Brain (organoid and tissue), 16 donors: ENCODE measurements at places on chromosomes 6 and 20. TPM values are rescaled to one million over a fixed set of nuclear protein-coding genes. Genes with fewer than 3 reads are reported as not detected.

DNA sequence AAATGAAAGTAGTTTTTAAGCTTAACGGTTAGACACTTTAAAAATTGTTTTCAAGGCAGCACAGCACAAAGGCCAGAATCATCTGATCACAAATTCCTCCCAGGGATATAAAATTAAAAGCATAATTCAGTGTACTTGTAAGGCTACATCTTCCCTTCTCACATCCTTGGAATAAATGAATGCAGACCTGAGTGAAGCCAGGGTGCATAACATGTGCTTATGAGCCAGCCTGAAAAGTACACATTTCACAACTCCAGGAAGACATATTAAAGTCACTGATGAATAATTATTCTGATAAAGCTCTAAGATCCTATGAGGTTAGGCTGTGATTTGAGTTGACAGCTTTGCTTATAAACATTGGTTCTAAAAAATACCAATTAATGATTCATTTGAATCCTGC, 163.6 kb downstream of the BTBD9 start:
- DNase-seq = no peak

DNA sequence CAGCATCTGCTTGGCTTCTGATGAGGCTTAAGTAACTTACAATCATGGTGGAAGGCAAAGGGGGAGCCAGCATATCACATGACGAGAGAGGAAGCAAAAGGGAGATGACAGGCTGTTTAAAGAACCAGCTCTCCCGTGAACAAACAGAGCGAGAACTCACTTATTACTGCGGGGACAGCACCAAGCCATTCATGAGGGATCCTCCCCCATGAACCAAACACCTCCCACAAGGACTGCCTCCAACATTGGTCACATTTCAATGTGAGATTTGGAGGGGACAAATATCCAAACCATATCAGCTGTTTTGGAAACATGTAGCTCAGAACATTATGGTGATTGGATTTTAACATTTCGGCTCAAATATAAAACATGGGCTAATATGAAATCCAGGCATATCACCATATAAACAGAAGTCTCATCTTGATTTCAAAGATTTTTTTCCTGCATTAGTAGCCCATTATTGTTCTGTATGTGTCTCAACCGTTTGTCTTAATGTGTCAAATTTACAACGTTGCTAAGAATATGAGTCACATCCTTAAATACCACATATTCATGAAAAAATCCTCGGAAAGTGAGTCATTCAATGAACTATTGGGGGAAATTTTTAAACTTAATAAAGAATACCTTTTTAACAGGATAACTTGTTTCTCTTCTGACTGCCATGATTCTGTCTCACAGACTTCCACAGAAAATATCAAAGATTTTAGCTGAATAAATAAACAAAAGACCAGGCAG, 894.3 kb downstream of the TFAP2A start:
- DNase-seq = no peak

- no peak for DNase-seq
Observed at GRCh38 chr20:7770578-7770977, 169.7 kb downstream of the HAO1 start.

GRCh38 chr6:28145231-28145630, 3.5 kb downstream of the ZKSCAN8 start:
- no peak for DNase-seq

DNA sequence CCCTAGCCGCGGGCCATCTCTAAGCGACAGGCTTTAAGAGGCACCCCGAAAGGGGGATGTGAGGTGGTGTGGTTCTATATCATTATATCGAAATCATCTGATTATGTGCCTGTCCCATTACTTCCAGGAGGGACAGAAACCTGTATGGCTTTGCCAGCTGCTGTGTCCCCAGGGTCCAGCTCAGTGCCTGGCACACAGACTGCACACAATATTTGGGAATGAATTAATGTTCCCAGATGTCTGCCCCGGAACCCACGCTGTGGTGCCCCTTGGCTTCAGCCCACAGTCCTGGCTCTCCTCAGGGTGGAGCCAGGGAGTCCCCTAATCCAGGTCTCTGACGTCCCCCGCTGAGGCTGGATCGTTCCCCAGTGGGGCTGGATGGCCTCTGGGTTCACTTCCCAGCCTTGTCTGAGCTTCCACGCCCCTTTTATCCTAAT, 8.9 kb upstream of the AHCY start:
- no peak for DNase-seq

Gene LGSN
- 5.6 TPM for polyA plus RNA-seq

Gene TMEM74B
- polyA plus RNA-seq = 4.0 TPM

Gene PLG
- polyA plus RNA-seq = not detected
